ELR (cell line): ENCODE measurements at places on chromosomes 1 and 21.

- DNase-seq: peak; percentile 69
Measured at GRCh38 chr21:25895565-25896205, 160.9 kb downstream of the GABPA start.

- DNase-seq: no peak
Measured at GRCh38 chr1:74199504-74199903, 1.5 kb downstream of the FPGT start.

GRCh38 chr1:18540136-18540765 lies 59.5 kb downstream of the KLHDC7A start:
- DNase-seq: no peak

- no peak for DNase-seq
Measured at GRCh38 chr1:203677771-203678170, 51.1 kb downstream of the ATP2B4 start.
